ENCODE measurements at places on chromosomes 3 and 15. TPM values are rescaled to one million over a fixed set of nuclear protein-coding genes. Genes with fewer than 3 reads are reported as not detected.

DNA sequence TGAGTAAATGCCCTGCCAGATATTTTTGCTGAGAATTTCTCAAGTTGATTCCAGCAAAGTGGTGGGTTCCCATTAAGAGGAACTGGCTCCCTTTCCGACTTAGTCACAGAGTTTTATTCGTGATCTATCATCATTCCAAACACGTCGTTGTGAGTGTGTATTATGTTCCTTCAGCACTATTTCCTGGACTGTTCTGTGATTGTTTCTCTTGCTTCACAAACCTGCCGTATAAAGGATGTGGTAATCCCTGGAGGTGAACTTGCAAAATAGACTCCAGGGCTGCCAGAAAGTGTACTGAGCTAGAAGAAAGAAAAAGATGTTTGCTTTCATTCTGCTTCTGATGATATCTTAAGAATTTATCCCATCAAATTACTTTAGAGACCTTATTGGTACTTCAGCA, 14.5 kb upstream of the CAPN3 start:
- H3K27ac ChIP-seq, result peak overlapping the region; percentile 19
- no peak for DNase-seq
- no peaks in the 10 kb centered on the region for H3K27me3 ChIP-seq
- H3K4me3 ChIP-seq, result no peak overlapping the region
- H3K4me1 ChIP-seq, result peaks cover 31% of the 10 kb centered on the region
- no peaks in the 10 kb centered on the region for H3K36me3 ChIP-seq

DNA sequence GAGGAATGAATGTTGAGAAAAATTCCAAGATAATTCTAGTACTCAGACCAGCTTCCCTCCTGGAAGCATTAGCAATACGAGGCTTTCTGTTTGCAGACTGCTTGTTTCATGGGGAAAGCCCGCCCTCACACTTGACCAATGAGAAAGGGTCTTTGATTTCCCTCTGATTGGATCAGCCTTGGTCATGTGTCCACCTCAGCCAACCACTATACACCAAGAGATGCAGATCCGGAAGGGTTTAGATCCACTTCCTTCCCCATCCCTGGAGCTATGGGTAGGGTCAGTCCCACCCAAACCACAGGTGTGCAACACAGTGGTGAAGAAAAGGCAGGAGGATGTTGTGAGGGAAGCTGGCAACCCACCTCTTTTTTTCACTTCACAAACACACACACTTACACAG, 154.7 kb downstream of the SV2B start:
- DNase-seq, result no peak
- H3K27me3 ChIP-seq, result no peaks in the 10 kb centered on the region
- no peaks in the 10 kb centered on the region for H3K4me1 ChIP-seq
- no peak overlapping the region for H3K27ac ChIP-seq

DNA sequence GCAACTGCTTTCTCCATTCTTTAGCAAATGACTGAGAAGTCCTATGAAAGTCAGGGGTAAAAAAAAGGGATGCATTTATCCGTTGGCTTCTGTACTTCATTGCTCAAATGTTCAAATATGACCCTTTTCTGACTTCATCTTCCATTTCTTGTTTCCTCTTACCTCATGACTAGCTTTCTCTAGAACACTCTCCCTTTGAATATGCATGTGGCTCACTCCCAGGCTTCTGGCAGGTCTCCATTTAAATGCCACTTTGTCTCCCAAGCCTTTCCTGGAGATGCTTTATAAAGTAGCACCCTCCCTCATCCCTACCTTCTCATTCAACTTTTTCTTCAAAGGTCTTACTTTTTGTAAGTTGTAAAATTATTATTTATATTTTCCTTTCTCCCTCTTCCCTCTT, 781.8 kb downstream of the NAALADL2 start:
- H3K4me1 ChIP-seq, result no peaks in the 10 kb centered on the region
- H3K27me3 ChIP-seq, result no peaks in the 10 kb centered on the region
- DNase-seq, result no peak
- H3K36me3 ChIP-seq, result no peaks in the 10 kb centered on the region
- H3K27ac ChIP-seq, result no peak overlapping the region

DNA sequence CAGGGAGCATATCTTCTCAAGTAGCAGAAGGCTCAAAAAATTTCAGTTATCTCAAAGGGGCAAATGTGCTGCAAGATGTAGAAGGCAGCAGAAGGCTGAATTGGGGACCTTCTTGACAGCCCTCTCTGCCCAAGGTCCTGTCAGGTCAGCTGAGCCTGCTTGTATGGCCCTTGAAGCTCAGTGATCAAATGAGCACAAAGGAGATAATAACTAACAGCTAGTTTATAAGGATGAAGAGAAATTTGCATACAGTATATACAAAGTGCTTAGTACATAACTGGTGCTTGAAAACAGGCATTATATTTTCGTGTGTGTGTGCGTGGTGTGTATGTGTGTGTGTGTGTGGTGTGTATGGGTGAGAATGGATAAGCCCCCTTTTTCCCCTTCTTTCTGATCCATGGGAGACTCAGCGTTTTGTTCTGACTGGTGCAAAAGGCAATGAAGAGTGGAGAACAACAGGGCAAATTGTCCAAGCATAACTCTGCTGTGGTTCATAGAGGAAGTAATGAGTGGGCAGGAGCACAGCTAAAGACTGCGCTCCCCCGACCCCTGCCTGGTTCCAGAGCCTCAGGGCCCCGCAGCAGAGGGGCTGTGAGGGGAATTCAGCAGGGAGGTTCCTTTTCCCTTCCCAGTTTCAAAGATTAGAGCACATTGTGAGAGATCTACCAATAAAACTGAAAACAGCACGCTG, 356.8 kb upstream of the NR2F2 start:
- H3K27ac ChIP-seq, result no peak overlapping the region
- no peaks in the 10 kb centered on the region for H3K27me3 ChIP-seq
- DNase-seq, result no peak

DNA sequence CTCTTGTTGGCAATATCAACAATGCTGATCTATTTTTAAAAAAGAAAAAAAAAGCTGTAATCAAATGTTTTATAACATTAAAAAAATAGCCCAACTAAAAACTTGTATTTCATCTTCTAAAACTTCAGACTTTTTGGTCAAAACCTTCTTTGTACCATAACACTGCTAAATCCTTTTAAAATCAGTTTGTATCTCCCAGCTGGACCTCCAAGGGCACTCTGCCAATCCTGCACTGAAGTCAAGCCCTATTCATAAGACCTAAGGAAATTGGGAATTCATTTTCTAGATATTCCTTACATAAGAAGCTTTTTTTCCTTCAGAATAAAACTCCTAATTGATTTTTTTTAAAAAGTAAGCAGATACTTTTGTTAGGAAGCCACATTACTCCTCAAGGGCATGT, 38.2 kb upstream of the HCLS1 start:
- DNase-seq, result no peak
- no peaks in the 10 kb centered on the region for H3K27me3 ChIP-seq
- H3K27ac ChIP-seq, result no peak overlapping the region

The ANKRD34C gene
- not detected for total RNA-seq

Measured in osteoblast (primary cell).